GM20000 (cell line): ENCODE measurements at places on chromosomes 16 and 17.

DNA sequence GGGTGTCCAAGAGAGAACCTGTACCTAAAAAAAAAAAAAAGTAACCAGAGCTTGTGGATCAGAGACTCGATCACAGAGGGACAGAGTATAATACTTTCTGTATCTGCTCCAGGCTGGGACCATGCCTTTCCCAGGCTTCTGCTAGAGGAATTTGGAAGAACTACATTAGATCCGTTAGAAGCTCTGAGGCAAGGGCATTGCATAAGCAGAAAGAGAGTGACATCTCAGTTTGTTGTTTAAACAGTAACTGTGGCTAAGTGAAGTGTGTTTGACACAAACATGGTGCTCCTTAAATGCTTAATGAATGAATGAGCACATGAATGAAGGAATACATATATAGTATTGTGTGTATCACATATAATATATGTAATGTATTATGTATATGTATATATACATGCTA is 131.2 kb downstream of the HS3ST3B1 start:
- no peak for DNase-seq

- DNase-seq: no peak
Observed at GRCh38 chr17:19670908-19671307, 22.4 kb downstream of the ALDH3A2 start.

DNA sequence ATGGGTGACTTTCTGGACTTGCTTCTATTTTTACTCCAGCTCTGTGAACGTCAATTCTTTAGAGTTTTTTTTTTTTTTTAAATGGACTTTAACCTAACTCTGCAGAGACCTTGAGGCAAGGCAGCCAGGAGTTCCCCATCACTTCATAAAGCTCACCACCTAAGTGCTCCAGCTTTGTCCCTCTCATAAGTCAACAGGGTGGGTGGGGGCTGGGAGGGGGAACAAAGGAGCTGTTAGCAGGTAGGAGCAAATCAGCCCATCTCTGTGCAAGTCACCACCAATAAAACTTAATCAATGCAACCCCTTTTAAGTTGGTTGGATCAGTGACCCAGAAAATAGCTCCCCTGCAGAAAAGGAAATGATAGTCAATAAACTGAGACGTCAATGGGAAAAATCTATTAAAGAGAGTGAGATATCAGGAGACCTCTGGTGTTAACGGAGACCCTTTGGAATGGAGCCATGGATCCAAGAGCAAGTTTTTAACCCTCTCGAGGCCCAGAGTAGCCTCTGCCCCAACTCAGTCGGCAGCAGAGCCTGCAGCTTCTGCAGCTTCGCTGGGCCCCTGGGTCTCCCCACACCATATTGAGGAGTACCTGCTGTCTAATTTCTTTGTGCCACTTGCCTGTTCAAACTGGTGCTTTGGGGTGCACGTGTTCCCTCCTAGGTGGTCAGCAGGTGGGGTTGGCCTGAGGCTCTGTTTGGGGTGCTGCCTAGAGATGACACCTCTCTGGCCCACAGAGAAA is 27.6 kb upstream of the ETV4 start:
- no peak for DNase-seq

DNA sequence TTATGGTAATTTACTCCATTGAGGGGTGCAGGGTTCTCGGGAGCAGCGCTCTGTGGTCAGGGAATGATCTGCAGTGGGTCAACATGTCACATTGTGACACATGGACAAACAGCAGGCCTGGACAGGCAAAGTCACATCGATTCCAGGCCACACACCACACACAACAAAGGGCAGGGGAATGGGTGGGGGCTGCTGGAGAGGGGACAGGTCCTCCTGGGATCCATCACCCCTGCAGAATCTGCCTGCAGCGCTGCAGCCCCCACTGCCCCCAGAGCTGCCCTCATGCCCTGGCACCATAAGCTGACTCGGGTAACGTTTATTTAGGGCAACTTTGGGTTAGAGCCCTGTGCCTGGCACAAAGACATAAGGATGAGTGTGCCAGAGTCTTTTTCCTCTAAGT is 9.1 kb downstream of the PEMT start:
- DNase-seq: no peak

DNA sequence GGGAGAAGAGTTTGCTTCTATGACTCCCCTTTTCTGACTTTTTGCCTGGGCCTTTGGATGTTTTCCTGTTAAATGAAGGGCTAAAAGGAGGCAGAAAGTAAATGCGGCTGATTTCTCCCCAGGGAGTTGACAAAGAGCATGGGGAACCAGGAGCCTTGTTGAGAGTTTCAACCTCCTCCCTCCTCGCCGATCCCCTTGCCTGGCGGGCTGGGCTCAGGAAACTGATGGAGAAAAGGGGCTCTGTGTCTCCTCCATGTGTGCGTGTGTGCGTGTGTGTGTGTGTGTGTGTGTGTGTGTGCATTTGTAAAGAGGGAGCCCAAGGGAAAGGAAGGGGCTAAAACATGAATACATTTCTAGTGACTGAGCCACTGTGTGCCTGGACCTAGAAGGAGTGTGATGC is 94.5 kb downstream of the ZDHHC7 start:
- DNase-seq: no peak

GRCh38 chr16:49856672-49857330 is 889 bp upstream of the ZNF423 start:
- peak; percentile 81 for DNase-seq

- DNase-seq: no peak
Observed at GRCh38 chr16:3963203-3963602, 82.7 kb upstream of the CREBBP start.

- no peak for DNase-seq
Observed at GRCh38 chr16:1764971-1765370, 6.4 kb downstream of the NME3 start.

GRCh38 chr16:69171325-69172084 is 15.5 kb upstream of the SNTB2 start:
- no peak for DNase-seq
